ENCODE measurements at places on chromosomes 11 and 22. TPM values are rescaled to one million over a fixed set of nuclear protein-coding genes. Genes with fewer than 3 reads are reported as not detected.

CECR2 gene
- total RNA-seq = 0.11 TPM

MAML2 gene
- 11.8 TPM for total RNA-seq

APOBEC3G gene
- total RNA-seq = 66.5 TPM

OR2AG2 gene
- 0.29 TPM for total RNA-seq

SHANK2 gene
- not detected for total RNA-seq

SYT13 gene
- not detected for total RNA-seq

FGF4 gene
- not detected for total RNA-seq

IFITM5 gene
- total RNA-seq = not detected

OR10G6 gene
- not detected for total RNA-seq

APOL4 gene
- 0.18 TPM for total RNA-seq

RAB38 gene
- 3.4 TPM for total RNA-seq

SLC1A2 gene
- not detected for total RNA-seq

NXPE4 gene
- not detected for total RNA-seq

ABCG4 gene
- total RNA-seq = not detected

MCM5 gene
- total RNA-seq = 318 TPM

CATSPERZ gene
- total RNA-seq = 0.52 TPM

CCDC87 gene
- total RNA-seq = 0.27 TPM

MYOD1 gene
- total RNA-seq = not detected

THRSP gene
- not detected for total RNA-seq

MYO18B gene
- total RNA-seq = 1.6 TPM

TSPO gene
- total RNA-seq = 103 TPM

OR5A1 gene
- total RNA-seq = not detected

UPB1 gene
- total RNA-seq = 0.49 TPM

CDHR5 gene
- total RNA-seq = not detected

TEX54 gene
- total RNA-seq = not detected

SLC22A8 gene
- total RNA-seq = not detected

OR10W1 gene
- not detected for total RNA-seq

SCGB1D2 gene
- not detected for total RNA-seq

METTL15 gene
- 19.4 TPM for total RNA-seq

RTN4R gene
- total RNA-seq = 3.7 TPM

KRTAP5-10 gene
- total RNA-seq = not detected

GRAP2 gene
- total RNA-seq = 86.8 TPM

ACR gene
- not detected for total RNA-seq

APOA5 gene
- not detected for total RNA-seq

TMPRSS6 gene
- total RNA-seq = 12.4 TPM

HIC2 gene
- total RNA-seq = 3.8 TPM

ZNF74 gene
- total RNA-seq = 13.4 TPM

PRDM10 gene
- 18.8 TPM for total RNA-seq

ACTN3 gene
- total RNA-seq = 0.14 TPM
